ENCODE measurements at places on chromosomes 2 and 18.

DNA sequence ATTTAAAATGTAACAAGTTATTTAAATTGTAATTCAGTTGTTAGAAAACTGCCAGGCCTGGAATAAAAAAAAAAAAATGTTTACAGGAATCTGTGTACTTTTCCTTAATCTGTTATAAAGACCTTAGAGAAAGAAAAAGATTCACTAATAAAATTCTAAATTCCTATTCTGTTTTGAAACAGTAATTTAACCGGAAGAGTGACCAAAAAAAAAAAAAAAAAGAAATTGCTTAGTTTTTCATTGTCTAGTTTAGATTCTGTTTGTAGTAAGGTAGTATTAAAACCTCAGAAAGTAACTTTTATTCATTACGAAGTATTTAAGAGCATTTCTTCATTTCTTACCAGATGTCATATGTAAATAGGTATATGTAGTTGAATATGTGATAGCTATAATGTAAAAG lies 2.5 kb downstream of the REL start:
- DNase-seq = no peak

GRCh38 chr2:70922235-70923234 lies 13.2 kb upstream of the ATP6V1B1 start:
- DNase-seq = peak; percentile 88

DNA sequence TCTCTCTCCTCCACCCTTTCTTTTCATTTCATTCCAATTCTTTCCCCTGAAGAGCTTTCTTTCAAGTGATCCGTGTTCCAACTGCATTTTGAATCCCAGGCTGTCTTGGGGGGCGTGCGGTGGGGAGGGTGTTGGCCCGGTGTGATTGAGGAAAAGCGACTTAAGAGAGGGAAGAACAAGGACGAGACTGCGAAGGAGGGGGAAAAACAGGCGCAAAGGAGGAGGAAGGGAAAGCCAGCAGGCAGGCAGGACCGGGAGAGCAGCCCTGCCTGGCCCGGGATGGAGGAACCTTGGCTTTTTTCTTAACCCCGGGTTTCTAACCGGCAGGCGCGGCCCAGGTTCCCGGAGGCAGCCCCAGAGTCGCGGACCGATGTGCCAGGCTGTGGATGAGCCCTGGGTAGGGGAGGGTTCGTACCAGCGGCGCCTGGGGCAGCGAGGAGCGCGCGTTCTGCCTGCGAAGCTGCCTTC lies 1.3 kb downstream of the ADCYAP1 start:
- peak; percentile 84 for DNase-seq

DNA sequence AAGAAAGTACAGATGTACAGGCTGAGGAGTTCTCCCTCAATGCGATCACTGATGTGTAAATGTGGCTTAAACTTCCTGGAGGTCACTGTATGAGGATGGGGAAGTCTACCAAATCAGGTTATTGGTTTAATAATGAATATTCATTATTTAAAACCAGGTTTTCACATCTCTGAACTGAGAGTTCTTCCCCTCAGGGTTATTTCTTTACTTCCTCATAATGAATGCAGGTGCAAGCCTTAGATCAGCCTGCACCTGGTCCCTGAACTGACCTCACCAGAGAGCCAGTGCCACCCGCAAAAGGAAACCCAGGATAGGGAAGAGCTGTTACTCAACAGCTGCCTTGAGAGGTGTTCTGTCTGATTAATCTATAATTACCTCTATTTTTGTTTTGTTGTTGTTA lies 369.0 kb downstream of the EPHA4 start:
- DNase-seq = peak; percentile 82

GRCh38 chr2:128306931-128307460 lies 11.7 kb downstream of the HS6ST1 start:
- DNase-seq = peak; percentile 16

GRCh38 chr18:48742706-48743475 lies 204.1 kb downstream of the CTIF start:
- DNase-seq = no peak
